GM12891 (cell line): ENCODE measurements at places on chromosomes 13 and 19.

DNA sequence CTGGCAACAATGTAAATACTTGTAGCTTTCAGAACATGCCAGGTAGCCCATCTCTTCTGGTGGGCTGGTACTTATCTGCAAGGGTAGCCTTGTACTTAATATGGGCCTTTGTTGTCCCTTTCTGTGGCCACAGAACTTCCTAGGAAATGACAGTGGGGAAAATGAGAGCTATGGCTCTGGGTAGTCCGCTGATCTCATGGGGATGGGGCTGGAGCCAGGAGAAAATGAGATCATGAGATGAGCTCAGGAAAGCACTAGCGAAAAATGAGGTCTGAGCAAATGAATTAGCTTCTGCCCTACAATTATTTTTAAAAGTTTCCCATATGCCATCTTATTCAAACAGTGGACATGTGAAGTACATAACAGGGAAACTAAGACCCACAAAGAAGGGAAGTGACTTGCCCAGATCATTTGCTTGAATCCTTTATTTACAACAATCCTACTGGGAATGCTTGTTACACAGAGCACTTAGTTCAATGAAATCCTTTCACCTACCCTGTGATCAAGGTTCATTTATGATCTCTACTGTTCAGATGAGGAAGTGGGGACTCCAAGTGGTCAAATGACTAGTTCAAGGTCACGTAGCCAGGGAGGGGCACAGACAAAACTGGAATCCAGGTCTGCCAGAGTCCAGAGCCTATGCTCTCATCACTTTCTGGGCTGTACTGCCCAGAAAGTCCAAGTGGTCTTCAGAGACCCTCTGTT, 87.1 kb downstream of the PTPRS start:
- no peak for DNase-seq

DNA sequence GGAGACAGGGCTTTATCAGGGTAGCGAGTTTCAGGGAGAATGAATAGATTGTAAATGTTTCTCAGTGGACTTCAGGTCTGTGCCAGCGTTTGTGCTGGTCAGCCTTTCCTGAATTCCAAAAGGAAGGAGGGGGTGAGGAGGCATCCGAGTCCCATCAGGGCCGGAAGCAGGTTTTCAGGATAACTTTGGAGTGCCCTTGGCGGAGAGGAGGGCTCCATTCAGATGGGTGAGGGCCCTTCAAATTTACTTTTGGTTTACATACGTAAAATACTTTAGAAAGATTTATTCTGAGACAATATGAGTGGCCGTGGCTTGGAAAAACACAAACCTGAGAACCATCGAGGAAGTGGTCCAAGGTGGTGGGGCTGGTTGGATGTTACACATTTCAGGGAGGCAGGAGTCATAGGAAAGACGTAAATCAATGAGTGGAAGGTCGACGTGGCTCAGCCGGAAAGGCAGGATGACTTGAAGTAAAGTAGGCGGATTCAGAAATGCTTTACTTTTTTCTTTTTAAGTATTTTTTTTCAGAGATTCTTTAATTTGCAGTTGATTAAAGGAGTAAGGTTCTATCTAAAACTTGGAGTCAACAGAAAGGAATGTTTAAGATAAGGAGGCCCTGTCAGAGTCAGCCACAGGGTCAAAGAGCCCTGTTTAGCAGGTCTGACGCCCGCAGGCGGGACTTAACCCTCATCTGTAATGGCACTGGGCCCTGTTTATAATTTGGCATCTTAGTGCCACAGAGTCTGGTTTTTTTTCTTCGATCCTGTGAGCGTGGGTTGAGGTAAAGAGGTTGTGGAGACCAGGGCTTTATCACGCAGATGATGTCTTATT, 32.8 kb downstream of the ATP11A start:
- DNase-seq = no peak

- DNase-seq = no peak
These were observed 9.5 kb downstream of the POU4F1 start for GRCh38 chr13:78593652-78594455.

DNA sequence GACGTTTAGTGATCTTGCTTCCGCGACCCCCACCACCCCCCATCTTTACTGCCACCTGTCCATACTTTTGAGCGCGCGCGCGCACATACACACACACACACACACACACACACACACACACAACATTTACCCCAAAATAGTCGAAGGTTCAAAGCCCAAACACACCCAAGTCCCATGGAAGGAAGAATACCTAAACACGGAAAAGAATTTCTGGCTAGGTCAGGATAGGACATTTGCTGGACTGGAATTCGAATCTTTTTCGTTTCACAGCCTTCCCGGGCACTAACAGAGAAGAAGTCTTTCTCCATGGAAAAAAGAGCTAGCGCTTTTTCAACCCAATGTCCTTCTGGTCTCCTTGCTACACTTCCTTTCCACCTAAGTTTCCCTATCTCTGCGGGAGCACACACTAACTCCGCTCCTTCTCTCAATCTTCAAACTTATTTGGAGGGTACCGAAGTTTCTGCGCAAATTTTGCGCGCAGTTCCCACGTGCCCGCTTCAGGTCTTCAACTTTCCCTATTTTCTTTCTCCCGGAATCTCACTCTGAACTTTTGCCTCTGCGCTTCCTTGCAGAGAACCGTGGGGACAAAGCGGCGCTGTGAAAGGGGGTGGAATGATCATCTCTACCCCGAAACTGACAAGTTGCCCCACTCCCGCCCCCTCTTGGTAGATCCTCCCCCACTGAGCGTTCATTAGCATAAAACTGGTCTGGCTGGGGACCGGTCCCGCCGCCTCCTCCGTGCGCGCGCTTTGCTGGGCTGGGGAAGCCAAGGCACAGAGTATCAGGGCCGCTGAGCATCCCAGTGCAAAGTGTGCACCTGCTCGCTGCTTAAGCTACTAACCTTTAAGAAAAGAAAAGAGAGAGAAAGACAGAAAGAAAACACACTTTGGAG, 2.7 kb downstream of the DACH1 start:
- DNase-seq = no peak

- no peak for DNase-seq
These were observed 11.1 kb downstream of the NAPA start for GRCh38 chr19:47503826-47504150.

DNA sequence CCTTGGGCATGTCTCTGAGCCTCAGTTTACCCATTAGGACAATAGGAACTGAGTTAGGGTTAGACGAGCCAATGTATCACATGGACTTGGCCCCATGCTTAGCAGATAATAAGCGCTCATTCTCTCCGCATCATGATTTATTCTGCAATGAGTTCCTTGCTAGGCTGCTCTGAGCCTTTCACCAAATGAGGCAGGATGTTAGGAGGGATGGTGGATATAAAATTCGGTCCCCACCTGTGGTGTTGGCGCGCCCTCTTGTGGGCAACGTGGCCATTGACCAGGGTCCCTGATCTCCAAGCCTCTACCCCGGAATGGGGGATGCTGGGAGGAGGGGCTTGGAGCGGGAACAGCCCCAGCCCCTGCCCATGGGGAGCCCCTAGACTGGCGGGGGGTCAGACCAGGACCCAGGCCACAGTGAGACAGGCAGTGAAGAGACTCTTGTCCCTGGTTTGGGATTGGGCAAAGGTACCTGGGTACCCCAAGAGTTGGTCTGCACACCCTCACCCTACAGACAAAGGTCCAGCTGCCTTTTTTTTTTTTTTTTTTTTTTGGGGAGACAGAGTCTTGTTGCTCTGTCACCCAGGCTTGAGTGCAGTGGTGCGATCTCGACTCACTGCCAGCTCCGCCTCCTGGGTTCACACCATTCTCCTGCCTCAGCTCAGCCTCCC, 43.9 kb downstream of the CERS4 start:
- peak; percentile 92 for DNase-seq

DNA sequence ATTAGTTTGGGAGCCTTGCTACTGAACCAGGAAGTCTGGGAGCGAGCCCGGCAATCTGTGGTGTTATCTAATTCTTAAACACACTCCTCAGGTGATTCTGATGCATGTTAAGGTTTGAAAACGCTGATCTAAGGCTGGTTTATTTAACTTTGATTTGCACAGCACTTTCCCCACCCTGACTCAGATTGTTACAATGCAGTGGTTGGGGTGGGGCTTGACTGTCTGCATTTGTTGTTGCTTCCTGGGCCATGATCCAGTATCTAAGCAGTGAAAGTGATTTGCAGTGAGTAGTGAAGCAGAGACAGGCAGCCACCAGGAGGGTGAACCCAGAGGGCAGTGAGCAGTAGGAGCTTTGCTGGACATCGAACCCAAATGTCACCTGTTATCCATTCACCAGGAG, 81.6 kb upstream of the ARGLU1 start:
- DNase-seq = no peak

DNA sequence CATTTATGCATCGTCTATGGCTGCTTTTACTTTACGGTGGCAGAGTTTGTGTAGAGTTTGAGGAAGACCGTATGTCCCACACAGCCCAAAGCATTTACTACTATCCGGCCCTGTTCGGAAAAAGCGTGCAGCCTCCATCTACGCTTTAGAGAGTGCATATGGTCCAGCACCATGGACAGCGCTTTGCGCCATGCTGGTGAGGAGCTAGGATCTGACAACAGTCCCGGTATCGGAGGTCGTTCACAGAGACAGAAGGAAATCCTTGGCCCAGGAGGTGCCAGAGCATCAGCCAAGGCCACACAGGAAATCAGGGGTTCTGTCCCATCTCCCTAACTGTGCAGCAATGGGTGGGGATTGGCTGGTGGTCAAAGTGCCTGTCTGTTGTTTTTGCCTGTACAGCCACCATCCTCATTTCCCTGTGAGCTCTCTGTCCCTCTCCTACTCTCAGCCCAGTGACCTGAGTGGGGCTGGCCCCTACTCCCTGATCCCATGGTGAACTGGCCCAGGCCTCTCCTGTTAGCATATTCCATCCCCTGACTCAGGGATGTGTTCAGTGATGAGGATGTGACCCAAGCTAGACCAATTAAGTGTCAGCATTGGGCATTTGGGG, 16.2 kb upstream of the PRODH2 start:
- no peak for DNase-seq
